Right ventricle myocardium inferior (tissue), 1 donor: ENCODE measurements at places on chromosomes 3 and 15.

GRCh38 chr3:50242381-50242770 lies 6.4 kb downstream of the GNAI2 start:
- DNase-seq: no peak

- no peak for DNase-seq
Measured at GRCh38 chr3:73192036-73192738, 130.7 kb downstream of the EBLN2 start.

GRCh38 chr3:127888564-127889107 lies 26.4 kb upstream of the KBTBD12 start:
- no peak for DNase-seq

DNA sequence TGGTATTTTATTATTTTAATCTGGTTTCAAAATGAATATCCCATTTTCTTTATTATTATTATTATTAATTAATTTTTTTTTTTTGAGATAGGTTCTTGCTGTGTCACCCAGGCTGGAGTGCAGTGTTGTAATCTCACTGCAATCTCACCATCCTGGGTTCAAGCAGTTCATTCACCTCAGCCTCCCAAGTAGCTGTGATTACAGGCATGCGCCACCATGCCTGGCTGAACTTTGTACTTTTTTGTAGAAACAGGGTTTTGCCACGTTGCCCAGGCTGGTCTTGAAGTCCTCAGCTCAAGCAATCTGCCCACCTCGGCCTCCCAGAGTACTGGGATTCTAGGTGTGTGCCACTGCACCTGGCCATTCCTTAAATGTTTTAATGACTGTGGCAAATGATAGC lies 28.6 kb downstream of the DAG1 start:
- DNase-seq: no peak

DNA sequence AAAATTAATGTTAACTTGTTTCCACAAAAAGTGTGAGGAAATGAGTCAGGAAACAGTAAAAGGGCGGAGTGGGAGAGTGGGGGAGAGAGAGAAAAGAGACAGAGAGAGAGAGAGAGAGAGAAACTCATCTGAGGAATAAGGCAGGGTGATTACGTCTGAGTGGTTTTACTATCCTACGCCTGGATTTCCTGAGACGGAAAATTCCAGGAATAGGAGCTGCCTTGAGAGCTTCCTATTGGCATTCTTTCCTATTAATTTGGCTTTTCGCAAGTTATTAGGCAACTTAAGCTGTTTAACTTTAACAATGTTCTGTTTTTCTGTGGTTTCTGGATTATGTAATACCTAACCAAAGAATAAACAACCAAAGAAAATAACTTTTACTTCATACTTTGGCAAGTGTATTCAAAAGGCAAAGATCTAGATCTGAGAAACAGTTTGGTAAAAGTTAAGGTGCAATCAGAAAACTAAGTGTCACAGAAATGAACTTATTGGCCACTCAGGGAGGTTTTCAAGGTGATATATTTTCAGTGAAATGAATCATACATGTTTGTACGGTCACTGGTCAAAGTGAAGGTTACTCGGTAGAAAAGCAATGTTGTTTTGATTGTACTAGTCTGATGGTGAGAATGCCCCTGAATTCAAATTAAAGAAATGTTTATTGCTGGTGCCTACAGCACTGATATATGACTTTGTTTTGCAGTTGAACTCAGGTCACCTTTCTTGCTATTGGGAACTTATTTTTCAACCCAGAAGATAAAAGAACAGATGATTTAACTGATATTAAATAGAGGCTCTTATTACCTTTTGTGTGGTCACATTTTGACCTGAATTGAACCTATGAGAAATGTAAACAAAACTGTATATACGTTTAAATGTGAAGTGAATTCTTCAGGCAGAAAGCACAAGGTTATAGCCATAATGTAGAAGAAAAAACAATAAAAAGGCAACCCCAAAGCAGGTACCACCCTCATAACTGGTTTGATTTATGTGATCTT lies 39.9 kb upstream of the TNFSF10 start:
- DNase-seq: no peak

- no peak for DNase-seq
Measured at GRCh38 chr3:50588759-50589433, 19.6 kb downstream of the HEMK1 start.

- no peak for DNase-seq
Measured at GRCh38 chr3:6644070-6644929, 216.6 kb upstream of the GRM7 start.

- no peak for DNase-seq
Measured at GRCh38 chr3:107962946-107963345, 127.9 kb downstream of the CD47 start.

- no peak for DNase-seq
Measured at GRCh38 chr15:29938361-29939335, 116.4 kb upstream of the TJP1 start.
